ENCODE measurements at places on chromosomes 5 and 9.

DNA sequence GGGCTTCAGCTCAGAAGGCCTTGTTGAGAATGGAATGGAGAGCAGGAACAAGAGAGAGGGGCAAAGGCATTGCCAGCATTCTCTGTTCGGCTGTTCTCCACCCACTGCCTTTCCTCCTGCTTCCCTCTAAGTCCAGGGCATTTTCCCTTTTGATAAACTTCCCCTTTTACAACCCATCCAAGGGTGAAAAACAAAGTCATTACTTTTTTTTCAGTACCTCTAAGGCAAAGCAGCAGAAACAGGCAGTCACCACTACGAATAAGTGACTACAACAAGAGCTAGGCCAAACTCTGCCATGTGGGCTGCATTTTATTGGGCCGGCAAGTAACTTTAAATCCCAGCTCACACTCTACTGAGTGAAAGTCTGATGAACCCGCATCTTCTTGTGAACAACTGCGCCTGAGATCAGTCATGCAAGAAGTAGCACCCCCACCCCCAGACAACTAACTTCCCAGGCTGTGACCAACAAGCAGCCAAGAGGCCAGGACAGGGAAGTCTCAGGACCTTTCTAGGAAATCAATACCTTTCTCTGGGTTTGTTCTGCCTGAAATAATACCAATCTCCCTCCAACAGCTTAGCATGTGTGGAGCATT is 13.1 kb downstream of the IL7R start:
- DNase-seq = no peak

GRCh38 chr5:143606043-143606752 is 202.7 kb upstream of the NR3C1 start:
- DNase-seq = no peak

- no peak for DNase-seq
Measured at GRCh38 chr9:70263421-70263820, 4.6 kb downstream of the SMC5 start.

GRCh38 chr9:545480-545879 is 296.0 kb upstream of the DMRT1 start:
- no peak for DNase-seq

DNA sequence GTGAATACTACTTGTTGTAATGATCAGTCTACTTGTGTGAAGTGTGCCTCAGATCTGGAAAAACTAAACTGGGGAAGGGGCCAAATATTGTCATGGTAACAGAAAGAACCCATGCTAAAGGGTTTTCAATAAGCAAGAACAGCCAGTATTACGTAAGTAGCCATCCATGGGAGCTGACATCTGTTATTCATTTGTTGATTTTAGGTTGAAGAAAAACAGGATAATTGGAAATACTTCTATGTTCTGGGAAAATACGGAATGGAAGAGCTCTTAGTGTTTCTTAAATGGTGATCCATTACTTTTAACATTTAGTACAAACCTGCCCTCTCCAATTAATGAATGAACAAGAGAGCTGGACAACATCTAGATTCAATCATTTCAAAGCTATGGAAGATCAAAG is 485.8 kb downstream of the NTRK2 start:
- no peak for DNase-seq

DNA sequence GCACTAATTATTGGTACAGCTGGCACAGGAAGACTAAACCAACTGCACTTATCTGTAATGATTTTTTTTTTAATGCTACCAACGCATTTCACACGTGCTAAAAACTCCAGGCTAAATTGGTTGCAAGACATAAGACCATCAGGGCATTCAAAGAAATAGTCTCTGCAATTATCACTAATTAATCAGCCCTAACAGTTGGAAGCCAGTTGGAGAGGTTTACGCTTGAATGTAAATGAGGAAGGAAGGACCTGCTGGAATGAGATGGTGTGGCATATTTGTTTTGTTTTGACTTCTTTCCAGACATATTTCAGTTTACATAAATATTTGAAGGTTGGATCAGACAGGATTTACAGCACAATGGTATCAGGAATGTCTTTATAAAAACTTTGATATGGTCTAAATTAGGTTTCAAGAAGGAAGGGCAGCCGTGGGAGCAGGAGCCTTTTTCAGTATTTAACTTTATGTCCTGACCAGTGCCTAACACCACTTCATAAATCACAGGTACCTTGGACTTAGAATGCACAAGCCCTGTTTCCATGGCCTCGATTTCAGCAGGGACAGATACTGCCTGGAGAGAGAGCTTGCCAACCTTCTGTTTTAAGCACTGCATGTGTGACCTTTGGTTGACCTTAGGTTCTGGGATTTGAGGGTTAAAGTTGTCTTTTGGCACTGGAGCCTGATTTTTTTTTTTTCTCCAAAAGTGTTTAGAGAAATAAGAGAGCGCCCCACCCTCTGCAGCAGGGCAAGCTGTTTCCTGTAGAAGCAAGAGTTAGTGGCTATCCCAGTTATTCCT is 199.8 kb upstream of the MAP3K1 start:
- no peak for DNase-seq

DNA sequence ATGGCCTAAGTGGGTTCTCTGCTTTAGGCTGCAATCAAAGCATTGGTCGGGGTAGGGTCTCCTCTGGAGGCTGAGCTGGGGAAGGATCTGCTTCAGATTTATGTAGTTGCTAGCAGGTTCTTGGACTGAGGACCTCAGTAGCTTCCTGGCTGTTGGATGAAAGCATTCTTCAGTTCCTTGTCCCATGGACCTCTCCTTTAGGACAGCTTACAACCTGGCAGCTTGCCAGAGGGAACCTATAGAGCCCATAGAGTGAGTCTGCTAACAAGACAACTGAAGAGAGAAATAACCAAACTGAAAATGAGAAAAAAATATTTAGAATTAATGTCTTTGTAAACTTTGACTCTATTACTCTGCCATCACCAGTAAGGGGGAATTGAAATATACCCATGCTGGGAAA is 12.4 kb downstream of the MRPS30 start:
- DNase-seq = no peak

DNA sequence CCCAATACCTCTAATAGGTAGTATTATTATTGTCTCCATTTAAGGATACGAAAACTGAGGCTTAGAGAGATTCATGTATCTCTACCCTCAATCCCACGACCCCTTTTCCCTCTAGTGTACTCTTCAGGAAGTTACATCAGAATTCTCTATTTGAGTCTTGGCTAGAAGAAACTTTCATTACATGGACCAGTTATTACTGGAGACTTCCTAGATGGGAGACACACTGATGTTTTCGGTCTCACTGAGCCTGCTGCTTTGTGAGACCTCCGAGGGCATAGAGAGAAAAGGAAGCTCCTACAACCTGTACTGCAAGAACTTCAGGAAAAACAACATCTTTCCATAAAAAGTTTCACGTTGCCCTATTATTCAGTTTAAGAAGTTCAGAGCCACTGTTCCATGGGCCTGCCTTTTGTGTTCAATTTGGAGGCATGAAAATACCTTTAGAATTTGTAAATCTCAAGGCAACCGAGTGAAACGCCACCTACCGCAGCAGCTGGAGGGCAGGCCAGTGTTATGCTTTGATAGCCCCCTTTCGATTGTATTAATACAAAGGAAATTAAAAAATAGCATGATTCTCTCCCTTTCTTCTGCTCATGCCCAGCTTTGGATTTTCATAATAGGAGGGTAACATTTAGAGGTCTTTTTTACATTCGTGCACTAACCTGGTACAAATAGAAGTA is 223.3 kb downstream of the EBF1 start:
- DNase-seq = no peak

- DNase-seq = no peak
Measured at GRCh38 chr9:75823151-75823550, 67.3 kb upstream of the PCSK5 start.

- no peak for DNase-seq
Measured at GRCh38 chr5:19886123-19886917, 101.7 kb downstream of the CDH18 start.

GRCh38 chr5:33034777-33035176 is 323.7 kb downstream of the NPR3 start:
- DNase-seq = no peak

- DNase-seq = no peak
Measured at GRCh38 chr9:125119643-125120286, 23.6 kb downstream of the SCAI start.

DNA sequence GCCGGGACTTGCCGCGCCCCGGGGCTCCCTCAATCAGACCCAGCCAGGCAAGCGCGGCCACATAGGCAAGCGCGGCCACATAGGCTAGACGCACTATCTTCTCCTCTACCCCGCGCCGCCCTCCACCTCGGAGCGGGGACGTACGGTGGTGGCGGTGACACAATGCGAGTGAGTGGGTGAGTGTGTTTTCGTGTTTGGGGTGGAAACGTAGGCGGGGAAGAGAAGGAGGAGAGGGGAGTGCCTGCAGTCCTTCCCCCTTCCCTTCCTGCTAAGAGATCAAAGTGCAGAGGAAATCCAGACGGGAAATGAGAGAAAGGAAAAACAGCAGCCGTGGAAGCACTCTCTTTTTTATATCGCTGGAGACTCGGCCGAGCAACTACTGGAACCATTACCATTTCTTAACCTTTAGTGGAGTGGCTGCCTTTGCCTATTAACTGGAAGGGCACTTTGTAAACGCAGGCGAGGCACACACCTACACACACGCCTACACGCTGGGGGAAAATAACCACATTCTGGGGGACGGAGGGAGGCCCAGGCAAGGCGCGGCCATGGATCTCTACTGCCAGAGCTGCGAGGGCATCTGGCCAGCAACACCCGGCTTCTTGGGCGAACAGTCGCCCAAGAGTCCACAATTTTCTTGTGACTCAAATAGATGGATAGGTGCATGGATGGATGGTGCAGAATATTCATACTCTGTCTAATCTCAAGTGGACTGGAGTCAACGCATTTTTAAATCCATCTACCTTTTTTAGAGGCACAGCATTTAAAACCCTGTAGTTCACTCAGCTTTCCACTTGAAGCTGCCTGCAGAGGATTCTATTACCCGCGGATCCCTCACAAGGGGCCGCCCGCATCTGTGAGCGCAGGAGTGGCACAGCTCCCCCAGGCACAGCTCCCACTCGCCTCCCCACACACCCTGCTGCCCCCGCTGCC is 2.1 kb downstream of the EDIL3 start:
- no peak for DNase-seq

DNA sequence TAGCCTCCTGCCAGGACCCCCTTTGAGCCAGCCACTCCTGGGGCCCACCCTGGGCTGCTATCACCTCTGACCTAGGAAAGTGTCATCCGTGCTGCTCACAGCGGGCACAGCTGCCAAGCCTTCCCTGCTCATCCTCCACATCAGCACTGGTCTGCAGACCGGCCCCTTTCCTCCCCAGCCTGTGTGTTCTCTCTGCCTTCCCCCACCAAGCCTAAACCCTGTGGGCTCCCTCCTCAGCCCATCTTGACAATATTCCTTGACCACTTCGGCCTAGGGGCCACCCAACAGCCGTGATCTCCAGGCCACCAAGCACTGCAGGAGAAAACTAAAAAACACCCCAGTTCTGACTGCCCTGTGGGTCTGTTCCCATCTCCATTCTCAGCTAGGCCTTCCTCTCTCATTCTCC is 135.1 kb downstream of the DAB2IP start:
- no peak for DNase-seq

DNA sequence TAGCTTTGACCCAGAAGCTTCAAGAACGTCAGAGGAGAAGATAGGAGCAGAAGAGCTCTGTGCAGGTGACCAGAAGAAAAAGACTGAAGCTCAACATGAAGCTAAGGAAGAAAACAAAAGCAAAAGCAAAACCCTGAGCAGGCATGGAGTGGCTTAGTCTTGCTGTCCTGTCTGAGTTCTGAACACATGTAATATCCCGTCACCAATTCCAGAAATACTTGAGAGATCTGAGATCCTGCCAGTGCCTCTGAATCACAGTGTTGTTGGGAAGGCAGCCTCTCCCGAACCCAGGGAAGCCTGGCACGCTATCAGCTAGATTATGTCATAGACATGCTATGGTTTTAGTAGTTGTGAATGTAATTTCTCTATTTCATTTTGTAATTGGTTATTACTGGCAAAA is 235.7 kb downstream of the ICE1 start:
- no peak for DNase-seq

DNA sequence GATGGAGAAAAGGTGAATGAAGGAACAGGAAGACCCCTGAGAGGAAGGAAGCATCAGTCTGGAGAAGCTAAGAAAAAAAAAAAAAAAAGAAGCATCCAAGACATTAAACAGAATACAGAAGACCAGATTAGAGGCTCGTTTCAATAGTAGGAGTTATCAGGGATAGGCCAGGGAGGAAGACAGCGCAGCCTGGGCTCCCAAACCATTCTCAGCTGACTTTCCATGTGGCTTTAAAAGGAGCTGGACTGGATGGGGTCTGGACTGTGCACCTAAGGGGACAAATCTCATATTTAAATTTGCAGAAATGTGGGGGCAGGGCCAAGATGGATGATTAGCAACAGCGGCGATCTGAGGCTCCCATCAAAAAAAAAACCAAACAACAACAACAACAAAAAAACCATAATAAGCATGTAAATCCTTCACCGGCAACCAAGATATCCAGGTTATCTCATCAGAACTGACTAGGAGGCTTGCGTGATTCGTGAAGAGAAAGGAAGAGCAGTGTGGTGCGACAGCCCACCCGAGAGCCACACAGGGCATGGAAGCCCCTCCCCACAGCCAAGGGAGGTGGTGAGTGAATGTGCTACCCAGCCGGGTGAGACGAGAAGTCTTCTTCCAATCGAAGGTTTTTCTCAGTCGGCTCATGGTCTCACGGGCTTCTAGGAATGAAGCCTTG is 114.9 kb upstream of the ADAMTS16 start:
- no peak for DNase-seq

DNA sequence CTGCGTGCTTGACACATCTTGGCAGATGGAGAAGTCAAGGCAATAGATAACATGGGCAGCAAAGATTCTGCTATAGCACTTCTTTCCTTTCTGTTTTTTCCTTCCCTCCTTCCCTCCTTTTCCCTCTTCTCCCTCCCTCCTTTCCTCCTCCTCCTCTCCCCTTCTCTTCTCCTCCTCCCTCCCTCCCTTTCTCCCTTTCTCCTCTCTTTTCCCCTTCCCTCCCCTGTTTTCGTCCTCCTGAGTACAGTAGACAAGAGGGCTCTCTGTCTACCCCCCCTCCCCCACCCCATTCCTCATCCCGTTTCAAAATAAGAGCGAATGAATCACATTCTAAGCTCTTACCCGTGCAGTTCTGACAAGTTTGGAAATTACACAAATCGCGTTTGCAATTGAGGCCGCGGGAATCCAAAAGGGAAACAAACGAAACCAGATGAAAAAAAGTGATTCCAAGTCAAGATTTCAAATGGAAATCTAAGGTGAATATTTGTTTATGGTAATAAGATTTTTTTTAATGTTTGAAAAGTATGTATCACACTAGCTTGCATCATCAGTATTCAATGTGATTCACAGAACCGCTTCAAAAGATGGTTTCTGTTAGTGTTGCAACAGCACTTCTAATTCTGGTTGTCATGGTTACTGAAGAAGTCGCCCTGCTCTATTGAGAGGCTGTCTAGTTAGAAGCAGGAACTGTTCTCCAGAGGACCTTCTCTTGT is 1.3 kb downstream of the NIM1K start:
- DNase-seq = no peak

DNA sequence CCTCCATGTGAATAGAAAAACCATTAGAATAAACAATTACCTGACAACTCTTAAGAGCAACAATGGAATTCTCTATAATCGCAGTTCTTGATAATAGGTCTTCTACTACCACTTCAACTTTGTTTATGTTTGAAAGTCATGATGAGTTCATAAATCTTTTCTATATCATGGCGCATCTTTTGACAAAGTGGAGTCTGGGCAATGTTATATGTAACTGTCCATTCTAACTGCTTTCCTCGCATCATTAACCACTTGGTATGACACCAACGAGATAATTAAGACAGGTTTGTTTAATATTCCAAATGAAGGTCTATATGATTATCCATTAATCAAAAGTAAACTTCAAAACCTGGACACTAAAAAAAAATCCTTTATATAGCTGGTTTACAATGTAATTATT is 272.0 kb downstream of the DENND1A start:
- DNase-seq = no peak
